ENCODE measurements at places on chromosomes 12 and 14.

GRCh38 chr14:64507376-64508156 is 3.0 kb downstream of the ZBTB1 start:
- H3K4me3 ChIP-seq, result peak overlapping the region; percentile 98
- peaks cover 50% of the 10 kb centered on the region for H3K36me3 ChIP-seq
- peaks cover 67% of the 10 kb centered on the region for H3K4me1 ChIP-seq
- peak overlapping the region; percentile 96 for H3K27ac ChIP-seq
- no peaks in the 10 kb centered on the region for H3K27me3 ChIP-seq

- H3K27me3 ChIP-seq, result no peaks in the 10 kb centered on the region
- peak overlapping the region; percentile 63 for H3K27ac ChIP-seq
- peaks cover 81% of the 10 kb centered on the region for H3K36me3 ChIP-seq
These were observed 1.8 kb upstream of the IPO4 start for GRCh38 chr14:24190416-24190815.

GRCh38 chr12:49264466-49264872 is 413 bp upstream of the TUBA1C start:
- H3K27me3 ChIP-seq, result no peaks in the 10 kb centered on the region
- peak overlapping the region; percentile 96 for H3K4me3 ChIP-seq
- DNase-seq, result no peak
- H3K36me3 ChIP-seq, result peaks cover 48% of the 10 kb centered on the region
- peaks cover 46% of the 10 kb centered on the region for H3K4me1 ChIP-seq
- H3K27ac ChIP-seq, result peak overlapping the region; percentile 88

DNA sequence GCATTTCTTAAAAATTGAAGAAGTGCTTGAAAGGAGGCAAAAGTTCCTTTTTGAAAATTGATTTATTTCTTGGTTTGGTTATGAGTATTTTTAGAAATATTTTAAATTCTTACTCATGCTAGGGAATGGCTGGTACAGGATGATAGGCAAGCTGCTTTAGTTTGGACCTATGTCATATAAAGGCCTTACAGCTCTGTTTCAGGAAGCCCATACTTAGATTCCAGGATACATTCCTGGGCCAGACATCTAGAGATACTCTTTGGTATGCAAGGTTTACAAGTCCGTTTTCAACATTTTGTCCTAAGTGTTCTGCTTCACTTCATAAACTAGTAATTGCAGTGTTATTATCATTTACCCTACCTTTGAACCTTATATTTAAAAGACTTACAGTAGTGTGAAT is 186.8 kb downstream of the FUT8 start:
- peaks cover 12% of the 10 kb centered on the region for H3K36me3 ChIP-seq
- no peak overlapping the region for H3K4me3 ChIP-seq
- H3K27ac ChIP-seq, result no peak overlapping the region
- DNase-seq, result no peak
- H3K27me3 ChIP-seq, result no peaks in the 10 kb centered on the region

- DNase-seq, result no peak
- no peaks in the 10 kb centered on the region for H3K36me3 ChIP-seq
- peak overlapping the region; percentile 72 for H3K4me3 ChIP-seq
These were observed 761 bp upstream of the NDRG2 start for GRCh38 chr14:21025371-21026273.

Data from activated T-cell treated with anti-CD3 and anti-CD28 coated beads, Interleukin-2, amount 50 U/mL, for 24 hours (primary cell).